ENCODE measurements at places on chromosomes 16 and 17.
A peak's percentile ranks its signal among the peaks of the same experiment; 100 is the strongest.

DNA sequence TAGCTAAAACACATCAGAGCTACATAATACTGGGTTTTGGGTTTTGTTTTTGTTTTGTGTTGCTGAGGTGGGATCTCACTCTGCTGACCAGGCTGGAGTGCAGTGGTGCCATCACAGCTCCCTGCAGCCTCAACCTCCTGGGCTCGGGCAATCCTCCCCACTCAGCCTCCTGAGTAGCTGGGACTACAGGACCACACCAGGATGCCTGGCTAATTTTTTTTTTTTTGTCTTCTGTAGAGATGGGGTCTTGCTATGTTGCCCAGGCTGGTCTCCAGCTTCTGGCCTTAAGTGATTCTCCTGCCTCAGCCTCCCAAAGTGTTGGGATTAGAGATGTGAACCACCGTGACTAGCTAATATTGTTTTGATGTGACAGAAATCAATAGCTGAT lies 6.2 kb downstream of the MEAK7 start:
- DNase-seq = no peak

DNA sequence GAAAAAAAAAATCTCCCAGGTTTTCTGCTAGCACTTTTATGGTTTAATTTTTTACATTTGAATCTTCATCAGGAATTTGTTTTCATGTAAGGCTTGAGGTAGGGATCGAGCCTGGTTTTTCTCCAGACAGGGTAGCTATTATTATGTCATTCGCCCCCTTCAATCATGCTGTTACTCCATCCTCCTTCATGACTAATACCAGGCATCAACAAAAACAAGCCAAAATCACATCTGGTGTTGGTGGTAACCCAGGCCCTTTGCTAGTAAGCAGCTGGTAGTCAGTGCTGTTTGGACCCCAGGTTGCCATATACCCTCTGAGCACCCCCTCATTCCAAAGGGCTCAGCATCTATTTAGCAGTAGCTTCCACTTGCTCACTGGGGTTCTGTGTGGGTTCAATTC lies 29.5 kb downstream of the DRC3 start:
- no peak for DNase-seq

DNA sequence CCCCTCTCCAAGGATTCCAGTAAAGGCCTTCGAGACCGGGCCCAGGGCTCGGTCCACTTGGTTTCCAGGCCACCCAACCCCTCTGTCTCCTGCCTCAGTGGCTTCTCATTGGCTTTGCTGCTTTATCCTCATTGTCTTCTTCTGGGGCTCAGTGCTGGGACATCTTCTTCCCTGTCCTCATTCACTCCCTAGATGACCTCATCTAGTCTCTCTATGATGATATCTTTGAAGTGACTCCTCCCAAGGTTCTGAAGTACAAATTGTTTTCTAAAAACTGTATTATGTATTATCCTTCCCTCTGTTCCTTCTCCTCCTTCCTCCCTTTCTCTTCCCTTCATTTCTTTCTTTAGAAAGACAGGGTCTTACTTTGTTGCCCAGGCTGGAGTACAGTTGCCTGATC lies 27.1 kb upstream of the NDRG4 start:
- no peak for DNase-seq

DNA sequence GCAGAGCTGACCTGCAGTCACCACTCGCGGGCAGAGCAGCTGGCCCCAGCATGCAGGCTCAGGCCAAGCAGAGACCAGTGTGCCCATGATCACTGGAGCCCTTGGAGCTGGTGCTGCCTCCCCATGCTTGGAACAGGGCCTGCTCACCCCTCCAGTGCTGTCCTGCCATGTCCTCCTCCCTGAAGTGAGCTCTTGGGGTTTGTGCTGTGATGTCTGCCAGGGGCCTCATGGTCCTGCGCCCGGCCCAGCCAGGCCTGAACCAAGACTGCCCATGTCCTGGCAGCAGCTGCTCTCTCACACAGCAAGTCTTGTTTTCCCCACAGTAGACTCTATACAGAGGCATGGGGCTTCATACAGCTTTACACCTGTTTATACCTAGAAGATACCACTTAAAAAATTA lies 24.6 kb downstream of the TMEM11 start:
- no peak for DNase-seq

GRCh38 chr17:32307658-32308057 lies 34.3 kb downstream of the C17orf75 start:
- no peak for DNase-seq

GRCh38 chr16:15885560-15886001 lies 2.8 kb downstream of the CEP20 start:
- DNase-seq = no peak

DNA sequence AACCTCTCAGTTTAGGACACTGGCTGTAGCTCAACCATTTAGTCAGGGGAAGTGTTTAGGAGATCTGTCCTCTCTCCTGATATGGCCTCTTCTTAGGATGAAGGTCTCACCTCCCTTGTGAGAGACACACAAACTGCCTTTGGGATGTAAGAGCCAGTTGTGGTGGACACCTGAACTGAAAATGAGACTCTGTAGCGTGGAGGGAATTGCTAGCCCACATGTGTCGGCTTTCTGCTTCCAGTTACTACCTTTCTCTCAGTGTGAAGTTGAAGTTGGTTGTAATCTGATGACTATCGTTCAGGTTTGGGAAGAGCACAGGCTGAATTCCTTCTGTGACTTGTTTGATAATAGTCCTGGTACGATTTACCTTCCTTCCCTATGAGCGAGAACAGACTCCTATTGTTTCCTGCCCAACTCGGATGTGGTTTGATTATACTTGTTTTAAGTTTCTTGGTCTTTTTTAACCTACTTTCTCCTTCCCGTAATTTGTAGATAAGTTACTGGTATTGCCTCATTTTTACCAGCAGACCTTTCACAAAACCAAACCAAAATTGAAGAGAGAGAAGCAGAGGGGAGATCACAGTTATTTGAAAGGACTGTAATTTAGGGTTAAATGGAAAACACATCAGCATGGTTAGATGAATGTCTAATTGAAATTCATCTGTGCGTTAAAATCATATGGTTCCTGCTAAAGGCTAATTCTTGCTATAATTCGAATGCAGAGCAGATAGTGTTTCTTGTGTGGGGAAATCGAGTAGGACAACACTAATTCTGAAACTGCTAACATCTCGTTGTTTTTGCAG lies 43.2 kb downstream of the CLEC16A start:
- no peak for DNase-seq

DNA sequence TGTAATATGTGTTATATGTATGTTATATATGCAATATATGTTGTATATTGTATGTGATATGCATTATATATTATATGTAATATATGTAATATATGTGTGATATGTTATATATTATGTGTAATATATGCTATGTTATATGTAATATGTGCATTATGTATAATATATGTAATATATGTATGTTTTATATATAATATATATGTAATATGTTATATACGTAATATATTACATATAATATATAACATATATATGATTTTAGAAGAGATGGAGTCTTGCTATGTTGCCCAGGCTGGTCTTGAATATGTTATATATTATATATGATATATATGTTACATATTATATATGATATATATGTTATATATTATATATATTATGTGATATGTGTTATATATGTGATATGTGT lies 65.5 kb upstream of the DNAH17 start:
- DNase-seq = no peak

DNA sequence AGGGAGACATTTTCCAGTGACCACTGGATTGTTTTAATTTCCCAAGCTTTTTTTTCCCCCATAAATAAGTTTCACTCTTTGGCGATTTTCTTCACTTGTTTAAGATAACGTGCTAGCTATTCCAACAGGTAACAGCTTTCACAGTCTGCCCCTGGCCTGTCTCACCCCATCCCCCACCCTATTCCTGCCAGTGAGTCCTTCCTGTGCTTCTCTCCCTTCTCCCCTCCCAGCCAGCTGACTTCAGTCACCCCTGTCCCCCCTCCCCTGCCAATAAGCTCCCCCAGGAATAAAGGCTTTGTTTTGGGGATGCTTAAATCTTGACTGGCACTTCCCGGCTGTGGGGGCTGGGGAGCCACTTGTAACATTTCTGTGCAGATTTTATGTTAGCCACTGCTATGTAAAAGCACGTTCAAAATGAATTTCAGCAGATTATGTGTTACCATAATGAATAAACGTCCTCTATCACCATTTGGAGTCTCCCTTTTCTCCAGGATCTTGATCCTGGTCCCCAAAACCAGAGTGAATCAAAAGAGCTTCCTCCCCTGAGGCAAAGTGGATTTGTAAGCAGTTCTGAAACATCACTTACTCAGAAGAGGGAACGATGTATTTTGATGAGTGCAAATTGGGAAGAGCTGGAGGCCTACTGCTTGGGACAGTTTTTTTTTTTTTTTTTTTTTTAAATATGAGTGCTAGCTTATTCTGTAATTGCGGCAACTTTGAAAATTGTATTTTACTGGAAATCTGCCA lies 58.2 kb downstream of the IGF2BP1 start:
- no peak for DNase-seq

DNA sequence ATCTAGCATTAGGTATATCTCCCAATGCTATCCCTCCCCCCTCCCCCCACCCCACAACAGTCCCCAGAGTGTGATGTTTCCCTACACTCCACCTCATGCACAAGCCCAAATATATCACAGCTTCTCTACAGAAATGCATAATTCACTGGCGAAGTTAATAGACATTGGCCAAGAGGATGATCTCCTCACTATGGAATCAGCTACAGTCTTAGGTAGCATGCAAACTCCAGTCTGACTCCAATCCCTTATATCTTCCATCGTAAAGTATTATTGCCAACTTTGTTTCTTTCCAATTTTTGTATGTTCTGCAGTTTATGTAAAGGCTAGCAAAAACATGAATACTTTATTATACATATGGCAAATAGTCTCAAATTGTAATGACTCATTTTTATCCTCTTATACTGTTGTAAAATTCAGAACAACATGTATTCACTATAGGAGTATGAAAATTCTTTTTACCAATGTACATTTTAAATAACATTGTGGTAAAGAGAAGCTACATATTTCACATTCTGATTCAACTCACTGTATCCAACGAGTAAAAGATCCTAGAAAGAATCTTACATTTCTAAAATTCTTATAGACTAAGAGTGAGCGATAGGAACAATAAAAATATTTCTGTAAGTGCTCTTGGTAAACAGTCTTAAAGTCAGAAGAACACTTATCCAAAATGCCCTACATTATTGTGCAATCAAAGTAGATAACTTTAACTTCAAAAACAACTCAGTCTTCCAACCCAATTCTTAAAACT lies 871 bp downstream of the ABCA8 start:
- no peak for DNase-seq

- no peak for DNase-seq
These were observed 367.4 kb upstream of the TNRC6C start for GRCh38 chr17:77590951-77591735.

GRCh38 chr17:44287651-44288050 lies 19.7 kb upstream of the SLC4A1 start:
- DNase-seq = no peak

DNA sequence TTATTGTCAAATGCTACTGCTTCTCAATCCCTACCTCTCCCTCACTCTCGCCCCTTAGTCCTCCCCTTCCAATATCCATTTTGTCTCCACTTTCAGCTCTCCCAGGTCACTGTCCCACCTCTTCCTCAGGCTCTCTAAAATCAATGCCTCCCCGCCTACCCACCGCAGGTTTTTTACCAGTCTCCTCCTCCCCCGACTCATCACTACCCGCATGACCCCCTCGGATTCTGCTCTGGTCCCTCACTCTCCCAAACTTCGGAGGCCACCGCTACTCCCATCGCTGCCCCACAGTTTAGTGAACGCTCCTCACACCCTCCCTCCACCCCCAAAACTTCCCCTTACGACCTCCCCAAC lies 513 bp downstream of the CRLF3 start:
- no peak for DNase-seq

DNA sequence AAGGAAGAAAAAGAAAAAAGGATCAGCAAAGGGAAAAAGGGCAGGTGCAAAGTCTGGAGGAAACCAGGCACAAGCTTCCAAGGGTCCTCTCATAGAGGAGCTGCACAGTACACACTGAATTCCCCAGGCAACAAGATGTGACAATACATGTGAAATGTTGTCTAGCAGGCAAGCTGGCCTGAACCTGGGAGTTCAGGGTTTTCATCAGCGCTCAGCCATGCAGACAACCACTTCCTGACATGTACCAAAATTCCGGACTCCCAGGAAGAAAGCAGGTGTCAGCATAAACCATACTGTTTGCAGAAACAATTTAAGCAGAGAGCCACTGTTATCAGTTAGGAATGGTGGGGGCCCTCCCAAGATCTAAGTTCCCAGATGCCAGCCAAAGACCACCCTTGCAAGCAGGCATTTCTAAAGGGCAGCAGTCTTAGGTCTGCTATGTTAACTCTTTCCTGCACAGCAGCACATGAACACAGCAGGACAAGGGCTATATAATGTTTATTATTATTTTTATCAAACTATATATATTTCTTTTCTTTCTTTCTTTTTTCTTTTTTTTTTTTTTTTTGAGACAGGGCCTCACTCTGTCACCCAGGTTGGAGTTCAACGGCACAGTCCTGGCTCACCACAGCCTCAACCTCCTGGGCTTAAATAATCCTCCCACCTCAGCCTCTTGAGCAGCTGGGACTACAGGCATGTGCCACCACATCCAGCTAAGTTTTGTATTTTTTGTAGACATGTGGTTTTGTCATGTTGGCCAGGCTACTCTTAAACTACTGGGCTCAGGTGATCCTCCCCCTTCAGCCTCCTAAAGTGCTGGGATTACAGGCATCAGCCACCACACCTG lies 10.1 kb downstream of the TK2 start:
- DNase-seq = no peak

- no peak for DNase-seq
These were observed 13.8 kb upstream of the CDH15 start for GRCh38 chr16:89157778-89158177.

GRCh38 chr16:19316846-19317245 lies 31.3 kb downstream of the CLEC19A start:
- DNase-seq = no peak

- DNase-seq = no peak
These were observed 82.0 kb downstream of the MRM1 start for GRCh38 chr17:36683387-36683786.

- DNase-seq = peak; percentile 34
These were observed 1.9 kb downstream of the SRSF1 start for GRCh38 chr17:58005031-58005727.

- DNase-seq = no peak
These were observed 189.5 kb downstream of the ABCC12 start for GRCh38 chr16:47966325-47966724.

DNA sequence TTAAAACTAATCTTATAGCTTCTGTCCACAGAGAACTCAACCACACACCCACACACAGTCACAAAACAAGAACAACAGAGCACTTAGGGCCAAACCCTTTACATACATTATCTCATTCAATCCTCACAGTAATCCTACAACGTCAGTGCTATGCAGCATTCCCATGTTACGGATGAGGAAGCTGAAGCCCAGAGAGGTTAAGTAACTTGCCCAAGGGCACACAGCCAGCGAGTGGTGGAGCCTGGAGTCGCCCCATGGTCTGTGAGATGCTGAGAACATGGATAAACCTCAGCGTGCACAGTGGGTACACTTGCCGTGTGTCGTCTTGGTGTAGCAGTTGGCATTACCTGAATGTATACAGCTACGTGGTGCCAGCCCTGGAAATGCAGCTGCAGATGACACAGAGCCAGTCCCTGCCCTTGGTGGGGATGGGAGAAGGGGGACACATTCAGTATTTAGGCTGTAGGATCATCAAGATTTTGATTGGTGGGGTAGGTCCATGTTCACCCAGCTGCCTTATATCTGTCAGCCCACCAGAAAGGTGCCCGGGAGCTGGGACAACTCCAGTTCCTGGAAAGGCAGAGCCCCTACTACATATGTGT lies 177.0 kb downstream of the IRF8 start:
- no peak for DNase-seq

- DNase-seq = no peak
These were observed 61.9 kb upstream of the CIBAR2 start for GRCh38 chr16:85173981-85174751.

Data from AML-193 (cell line).